GF-D8 (cell line): ENCODE measurements at places on chromosomes 12 and 14.

DNA sequence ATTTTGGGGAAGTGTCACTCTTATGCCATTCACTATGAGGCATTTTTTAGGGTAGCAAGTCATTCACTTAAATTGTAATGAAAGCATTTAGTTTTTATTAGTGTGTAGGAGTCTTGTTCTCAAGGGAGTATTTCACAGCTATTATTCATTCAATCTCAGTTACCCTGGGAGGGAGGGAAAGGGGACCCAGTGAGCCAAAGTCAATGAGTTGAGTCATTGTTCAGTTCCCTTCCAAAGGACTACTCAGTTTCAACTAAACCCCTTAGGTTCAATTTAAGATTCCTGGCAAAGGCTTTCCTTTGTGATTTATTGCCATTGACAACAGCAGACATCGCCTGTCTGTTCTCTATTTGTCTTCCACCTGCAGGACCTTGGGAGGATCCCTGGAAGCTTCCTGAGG lies 29.3 kb upstream of the RASSF8 start:
- DNase-seq = no peak

- no peak for DNase-seq
These were observed 230.5 kb upstream of the KITLG start for GRCh38 chr12:88810806-88811205.

DNA sequence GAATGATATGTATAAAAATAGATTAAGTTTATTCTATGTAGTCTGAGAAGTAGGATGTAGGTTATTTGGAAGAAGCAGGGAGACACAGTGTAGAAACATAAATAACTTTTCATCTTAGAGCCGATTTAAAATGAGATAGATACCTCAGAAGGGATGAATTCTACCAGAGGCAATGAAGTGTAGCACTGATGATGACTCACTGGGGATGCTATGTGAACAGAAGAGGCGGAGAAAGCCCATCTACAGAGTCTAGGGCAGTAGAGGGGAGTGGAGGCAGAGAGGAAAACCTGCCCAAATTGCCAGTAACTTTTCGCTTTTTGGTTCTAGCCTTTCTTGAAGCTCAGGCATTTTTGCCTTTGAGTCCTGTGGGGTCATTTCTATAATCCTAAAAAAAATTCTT lies 451.8 kb downstream of the ATP23 start:
- no peak for DNase-seq

DNA sequence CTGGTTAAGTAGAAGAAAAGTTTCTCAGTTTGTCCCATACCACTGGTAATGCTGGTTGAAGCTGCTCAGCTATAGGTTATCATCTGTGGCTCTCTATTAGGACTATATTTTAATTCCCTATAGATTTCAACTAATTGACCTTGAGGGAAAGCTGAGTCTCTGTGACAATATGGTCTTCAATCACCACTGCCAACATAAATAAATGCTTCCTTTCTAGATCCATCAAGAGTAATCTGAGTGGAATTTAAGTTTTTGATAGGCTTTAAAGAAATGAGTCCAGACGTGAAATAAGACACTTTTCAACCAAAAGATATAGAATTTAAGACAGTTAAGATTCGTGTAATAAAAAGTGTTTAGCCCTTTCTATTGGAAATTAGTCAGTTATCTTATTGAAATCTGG lies 63.5 kb upstream of the MYF6 start:
- no peak for DNase-seq

DNA sequence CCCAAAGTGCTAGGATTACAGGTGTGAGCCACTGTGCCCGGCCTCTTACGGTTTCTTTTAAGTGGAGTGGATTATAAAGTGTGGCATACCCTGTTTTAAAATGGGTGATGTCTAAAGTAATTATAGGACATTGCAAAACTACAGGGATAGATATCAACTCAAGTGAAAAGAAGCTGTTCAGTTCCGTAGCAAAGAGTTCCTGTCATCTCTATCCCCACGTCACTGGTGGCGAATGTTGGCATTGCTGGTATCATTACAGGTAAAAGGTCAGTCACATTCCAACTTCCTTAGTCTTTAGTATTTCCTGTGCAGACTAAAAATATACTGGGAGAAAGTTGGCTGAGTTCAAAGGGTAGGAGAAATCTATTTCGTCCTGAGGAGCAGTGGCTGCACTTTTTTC lies 95.6 kb upstream of the SLC38A2 start:
- no peak for DNase-seq

DNA sequence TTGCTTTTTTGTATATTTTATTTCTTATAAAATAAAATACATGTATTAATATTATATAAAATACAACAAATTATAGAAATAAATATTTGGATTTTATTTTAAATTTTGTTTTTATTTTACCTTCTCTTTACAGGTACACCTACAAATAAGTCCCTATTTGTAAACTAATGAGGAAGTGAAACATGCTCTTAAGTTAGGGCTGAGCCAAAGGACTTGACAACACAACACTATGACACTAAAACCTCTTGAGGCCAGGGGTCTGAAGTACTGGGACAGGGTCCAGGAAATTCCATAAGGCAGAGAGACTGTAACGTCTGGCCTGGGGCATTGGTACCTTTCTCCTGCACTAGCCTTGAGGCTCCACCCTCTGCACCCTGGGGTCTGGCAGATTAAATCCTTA lies 293.2 kb downstream of the FOXN3 start:
- DNase-seq = no peak

DNA sequence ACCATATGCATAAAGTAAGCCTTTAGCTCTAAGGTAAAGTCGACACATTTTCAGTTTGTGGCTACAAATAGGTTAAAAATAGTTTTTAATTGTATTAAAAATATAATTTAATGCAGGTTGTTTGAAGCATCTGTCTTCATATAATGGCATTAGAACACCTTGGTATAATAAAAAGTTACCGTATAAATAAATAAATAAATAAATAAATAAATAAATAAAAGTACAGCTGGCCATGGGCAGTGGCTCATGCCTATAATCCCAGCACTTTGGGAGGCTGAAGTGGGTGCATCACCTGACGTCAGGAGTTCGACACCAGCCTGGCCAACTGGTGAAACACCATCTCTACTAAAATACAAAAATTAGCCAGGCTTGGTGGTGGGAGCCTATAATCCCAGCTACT lies 15.6 kb downstream of the ZFYVE26 start:
- no peak for DNase-seq

DNA sequence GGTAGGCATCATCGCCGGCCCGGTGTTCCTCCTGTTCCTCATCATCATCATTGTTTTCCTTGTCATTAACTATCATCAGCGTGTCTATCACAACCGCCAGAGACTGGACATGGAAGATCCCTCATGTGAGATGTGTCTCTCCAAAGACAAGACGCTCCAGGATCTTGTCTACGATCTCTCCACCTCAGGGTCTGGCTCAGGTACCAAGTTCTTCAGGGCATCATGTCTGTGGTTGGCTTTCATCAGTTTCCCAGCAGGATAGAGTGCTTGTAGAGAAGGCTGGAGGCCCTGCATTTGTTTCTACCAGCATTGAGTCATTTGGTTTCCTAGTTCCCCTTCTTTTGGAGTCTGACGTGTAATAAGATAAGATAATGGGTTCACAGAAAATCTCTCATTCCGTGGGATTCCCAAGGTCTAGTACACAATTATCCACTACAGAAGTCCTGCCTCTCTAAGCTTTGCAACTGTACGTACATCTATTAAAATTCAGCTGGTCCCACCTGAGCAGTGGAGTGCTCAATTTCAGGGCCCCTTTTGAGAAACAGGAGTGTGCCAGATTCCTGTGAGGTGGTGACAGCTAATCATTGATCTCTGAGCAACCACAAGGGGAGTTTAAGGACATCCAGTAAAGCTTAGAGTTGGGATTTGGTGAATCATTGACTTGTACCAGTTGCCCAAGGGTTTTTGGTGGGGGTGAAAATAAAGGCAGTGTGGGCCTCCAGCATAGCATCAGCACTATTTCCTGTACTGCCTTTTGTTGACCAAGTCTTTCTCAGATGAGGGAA lies 25.1 kb downstream of the ACVR1B start:
- DNase-seq = no peak

DNA sequence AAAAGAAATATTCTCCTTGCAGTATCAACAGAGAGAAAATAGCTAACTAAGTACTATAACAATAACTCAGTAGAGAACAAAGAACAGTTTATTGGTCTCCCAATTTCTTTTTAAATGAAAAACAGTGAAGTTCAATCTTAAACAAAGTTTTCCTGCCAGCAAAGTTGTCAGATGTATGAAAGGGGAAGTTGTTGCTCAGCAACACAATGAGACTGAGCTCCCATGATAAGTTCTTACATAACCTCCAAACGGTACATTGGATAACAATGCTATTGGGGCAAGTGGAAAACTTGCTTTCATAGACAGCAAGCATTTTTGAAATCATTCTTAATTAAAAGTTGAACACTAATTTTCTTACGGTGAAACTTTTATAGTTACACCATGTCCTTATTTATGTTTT lies 94.9 kb downstream of the ALG10B start:
- DNase-seq = peak; percentile 1

DNA sequence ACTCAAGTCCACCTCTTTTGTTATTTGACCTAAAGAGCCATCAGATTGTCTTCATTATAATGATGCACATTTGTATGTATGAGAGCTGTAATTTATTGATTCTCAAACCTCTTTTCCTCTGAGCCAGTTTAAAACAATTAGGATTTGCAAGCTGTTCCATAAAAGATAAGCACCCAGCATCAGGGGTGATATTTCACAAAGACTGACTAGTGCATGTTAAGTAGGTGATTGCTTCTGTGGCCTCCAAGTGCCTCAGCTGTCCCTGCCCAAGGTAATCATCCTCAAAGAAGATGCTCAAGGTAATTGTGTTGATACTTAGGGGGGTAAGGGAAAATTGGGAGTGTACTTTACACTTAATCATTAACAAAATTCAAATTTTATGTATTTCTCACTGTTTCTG lies 18.2 kb downstream of the CEP128 start:
- no peak for DNase-seq

DNA sequence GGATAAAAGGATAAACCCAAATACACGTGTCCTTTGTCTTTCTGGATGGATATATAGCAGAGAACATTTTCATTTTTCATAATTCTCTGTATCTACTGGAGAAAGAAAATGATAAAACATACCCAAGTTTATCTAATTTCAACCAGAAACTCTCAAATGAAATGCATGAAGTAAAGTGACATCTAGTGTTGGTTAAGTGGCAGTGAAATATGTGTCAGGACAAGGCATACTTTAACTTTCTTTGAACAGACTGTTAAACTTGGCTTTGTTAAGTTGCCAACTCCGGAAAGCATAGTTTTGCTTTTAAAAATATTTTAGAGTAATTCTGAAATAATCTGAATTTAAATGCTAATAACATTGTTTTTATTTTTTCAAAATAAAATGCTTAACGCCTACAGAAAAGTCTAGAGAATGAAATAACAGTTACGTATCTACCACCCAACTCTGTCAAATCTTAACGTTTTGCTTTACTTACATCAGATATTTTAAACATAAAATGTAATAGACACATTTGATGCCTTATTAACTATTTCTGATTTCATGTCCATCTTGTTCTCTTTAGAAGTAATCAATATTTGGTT lies 25.2 kb upstream of the NTN4 start:
- DNase-seq = no peak

DNA sequence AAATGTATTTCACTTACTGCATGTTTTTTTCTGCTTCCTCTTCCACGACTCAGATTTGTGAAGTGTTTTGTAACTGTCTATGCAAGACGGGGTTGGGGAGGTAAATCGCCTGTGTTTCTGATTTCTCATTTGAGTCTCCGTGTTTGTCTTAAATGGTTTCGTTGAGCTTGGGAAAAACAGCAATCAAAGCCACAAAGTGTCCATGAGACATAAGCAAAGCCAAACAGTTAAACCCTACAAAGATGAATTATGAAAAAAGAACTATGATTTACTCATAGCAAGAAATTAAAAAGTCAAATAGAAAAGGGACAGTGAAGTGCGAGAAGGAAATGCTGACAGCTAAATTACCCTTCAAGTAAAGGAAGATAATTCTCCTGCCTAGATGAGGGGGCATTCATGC lies 164.3 kb upstream of the TMPO start:
- no peak for DNase-seq

- no peak for DNase-seq
These were observed 596.1 kb downstream of the ETNK1 start for GRCh38 chr12:23221066-23221465.

DNA sequence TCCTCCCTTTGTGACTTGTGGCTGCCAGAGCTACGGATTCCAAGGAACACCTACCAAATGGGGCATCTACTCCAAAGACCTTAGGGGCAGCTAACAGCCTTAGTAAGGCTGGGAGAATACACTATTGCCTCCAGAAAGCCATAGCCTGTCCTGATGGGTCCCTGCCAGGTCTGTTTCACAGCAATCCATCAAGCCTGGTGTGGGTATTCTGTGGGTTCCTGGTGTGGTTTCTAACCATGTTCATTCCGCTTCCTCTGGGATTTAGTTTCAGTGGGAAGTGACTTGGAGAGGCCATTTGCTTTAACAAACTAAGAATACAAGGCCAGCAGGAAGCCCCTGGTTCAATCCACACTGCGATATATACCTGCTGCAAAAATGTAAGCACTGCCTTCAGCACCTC lies 220.5 kb downstream of the FOXN3 start:
- DNase-seq = no peak

DNA sequence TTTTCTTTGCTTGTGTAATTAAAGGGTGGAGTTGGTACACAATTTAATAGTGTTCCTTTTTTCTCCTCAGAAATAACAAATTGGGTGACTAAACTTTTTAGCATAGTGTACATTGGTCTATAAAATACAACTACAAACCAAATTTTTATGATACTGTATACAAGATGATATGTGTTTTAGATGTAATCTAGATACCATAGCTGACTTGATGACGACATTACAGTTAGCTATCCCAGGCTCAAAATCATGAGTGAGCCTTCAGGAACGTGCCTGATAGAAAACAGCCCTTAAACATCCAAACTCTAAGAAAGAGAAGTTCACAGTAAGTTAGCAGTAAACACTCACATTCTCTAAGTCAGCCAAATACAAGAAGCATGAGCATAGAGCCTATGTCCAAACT lies 99.0 kb upstream of the SSTR1 start:
- no peak for DNase-seq

DNA sequence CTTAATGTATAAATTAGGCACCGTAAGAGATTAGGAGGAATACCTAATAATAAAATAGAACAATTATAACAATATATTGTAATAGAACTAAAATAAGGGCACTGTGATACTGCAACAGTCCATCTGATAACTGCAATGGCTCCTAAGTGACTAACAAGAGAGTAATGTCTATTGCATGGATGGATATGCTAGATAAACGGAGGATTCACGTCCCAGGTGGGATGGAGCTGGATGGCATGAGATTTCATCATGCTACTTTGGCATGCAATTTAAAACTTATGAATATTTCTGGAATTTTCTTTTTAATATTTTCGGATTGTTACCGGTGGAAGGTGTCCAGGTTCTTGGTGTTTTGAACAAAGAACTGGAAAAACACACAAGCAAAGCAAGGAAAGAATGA lies 2.2 kb upstream of the TMEM19 start:
- no peak for DNase-seq
